Mucosa of descending colon (tissue), 3 donors: ENCODE measurements at places on chromosomes 16 and 17. TPM values are rescaled to one million over a fixed set of nuclear protein-coding genes. Genes with fewer than 3 reads are reported as not detected.

ITGA2B gene
- total RNA-seq = 0.26 TPM

CEP295NL gene
- 1.4 TPM for total RNA-seq

SYNGR3 gene
- 1.5 TPM for total RNA-seq

GRIN2C gene
- total RNA-seq = 1.4 TPM

SULT1A4 gene
- total RNA-seq = 39.6 TPM

SLC35G6 gene
- not detected for total RNA-seq
